ENCODE measurements at places on chromosomes 16 and 17. TPM values are rescaled to one million over a fixed set of nuclear protein-coding genes. Genes with fewer than 3 reads are reported as not detected.

The RAD51C gene
- total RNA-seq, result 76.8 TPM

The SETD1A gene
- total RNA-seq, result 19.2 TPM

The ARL5C gene
- total RNA-seq, result not detected

The HES7 gene
- total RNA-seq, result 4.0 TPM

The NPB gene
- not detected for total RNA-seq

The C1QL1 gene
- not detected for total RNA-seq

The DCAF7 gene
- 105 TPM for total RNA-seq

The SMIM36 gene
- total RNA-seq, result not detected

All from activated CD8-positive, alpha-beta T cell treated with anti-CD3 and anti-CD28 coated beads for 36 hours (primary cell).